ENCODE measurements at places on chromosomes 2 and 18.

DNA sequence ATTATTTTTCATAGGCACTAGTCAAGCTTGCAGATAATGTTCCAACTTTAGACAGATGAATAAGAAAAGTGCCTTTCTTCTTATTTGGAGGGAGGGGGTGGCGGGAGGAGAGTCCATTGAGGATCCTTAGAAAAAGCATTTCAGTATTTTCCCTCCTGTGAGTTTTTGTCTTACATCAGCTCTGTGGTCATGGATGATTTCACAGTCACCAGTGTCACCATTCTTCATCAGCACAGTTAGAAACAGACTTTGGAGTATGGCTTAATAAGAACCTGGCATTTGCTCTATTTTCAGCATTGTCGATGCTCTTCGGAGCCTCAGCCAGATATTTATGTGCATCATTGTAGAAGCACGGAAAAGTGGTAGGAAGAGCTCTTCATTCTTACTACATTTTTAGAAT is 70.1 kb downstream of the SLC39A10 start:
- DNase-seq = no peak

- DNase-seq = no peak
Measured at GRCh38 chr18:67582488-67582887, 66.0 kb upstream of the DSEL start.

DNA sequence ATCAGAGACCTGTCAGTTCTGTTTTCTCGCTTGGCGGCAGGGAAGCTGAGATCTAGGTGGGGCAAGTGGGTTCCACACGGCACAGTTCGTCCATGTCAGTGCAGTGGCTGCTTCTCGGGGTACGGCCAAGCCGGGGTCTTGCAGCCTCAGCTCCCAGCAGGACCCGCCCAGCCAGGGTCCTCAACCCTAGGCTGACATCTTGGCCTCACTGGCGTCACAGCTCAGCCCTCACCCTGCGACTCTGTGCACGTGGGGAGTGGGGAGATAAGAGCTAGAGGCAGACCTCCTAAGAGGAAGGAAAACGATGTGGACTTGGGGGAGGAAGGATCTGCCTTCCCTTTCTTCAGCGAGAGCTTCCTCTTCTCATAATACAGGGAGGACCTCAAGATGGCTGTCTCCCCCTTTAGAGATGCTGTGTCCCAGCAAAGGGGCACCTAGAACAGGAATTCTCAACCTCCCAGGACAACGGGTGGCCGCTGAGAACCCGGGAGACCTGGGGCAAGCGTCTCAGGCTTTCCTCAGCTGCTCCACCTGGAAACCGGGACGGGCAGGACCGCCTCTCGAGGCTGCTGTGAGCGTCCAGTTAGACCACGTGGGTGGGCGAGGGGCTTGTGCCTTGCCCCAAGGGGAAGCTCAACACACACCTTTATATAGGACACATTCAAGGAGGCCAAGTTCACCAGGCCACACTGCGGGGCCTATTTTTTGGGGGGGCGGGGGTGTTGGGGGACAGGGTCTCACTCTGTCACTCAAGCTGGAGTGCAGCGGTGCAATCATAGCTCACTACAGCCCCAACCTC is 23.5 kb upstream of the KLF11 start:
- no peak for DNase-seq

- no peak for DNase-seq
Measured at GRCh38 chr2:204681412-204681811, 136.1 kb downstream of the PARD3B start.

Measured in neural crest cell (in vitro differentiated cells).